ENCODE measurements at places on chromosomes 4 and X.

DNA sequence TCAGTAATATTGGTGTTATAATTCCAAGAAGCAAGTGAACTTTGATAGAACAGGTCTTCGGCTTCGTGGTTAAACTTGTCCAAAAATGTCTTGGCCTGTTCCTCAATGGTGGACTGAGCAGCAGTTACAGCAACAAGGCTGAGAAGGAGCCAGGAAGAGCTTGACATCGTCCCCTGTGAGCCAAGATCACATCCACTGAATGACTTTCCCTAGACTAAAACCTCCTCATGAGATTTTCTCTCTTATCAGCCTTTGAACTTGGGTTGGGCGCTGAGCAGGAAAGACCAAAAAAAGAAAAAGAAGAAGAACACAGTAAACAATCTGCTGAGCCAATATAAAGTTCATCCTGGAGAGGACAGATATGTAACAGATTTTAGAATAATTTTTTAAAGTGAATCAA lies at the start of gene ACE2:
ACE2 (minus strand) TSS at position 216 of the 400 bp plus-strand sequence; CDS start at position 167, 49 bp downstream.
- no peak for DNase-seq

GRCh38 chr4:8910822-8911315 lies 39.2 kb upstream of the HMX1 start:
- peak; percentile 35 for DNase-seq

GRCh38 chrX:10197279-10198210 lies 40.8 kb downstream of the CLCN4 start:
- no peak for DNase-seq

DNA sequence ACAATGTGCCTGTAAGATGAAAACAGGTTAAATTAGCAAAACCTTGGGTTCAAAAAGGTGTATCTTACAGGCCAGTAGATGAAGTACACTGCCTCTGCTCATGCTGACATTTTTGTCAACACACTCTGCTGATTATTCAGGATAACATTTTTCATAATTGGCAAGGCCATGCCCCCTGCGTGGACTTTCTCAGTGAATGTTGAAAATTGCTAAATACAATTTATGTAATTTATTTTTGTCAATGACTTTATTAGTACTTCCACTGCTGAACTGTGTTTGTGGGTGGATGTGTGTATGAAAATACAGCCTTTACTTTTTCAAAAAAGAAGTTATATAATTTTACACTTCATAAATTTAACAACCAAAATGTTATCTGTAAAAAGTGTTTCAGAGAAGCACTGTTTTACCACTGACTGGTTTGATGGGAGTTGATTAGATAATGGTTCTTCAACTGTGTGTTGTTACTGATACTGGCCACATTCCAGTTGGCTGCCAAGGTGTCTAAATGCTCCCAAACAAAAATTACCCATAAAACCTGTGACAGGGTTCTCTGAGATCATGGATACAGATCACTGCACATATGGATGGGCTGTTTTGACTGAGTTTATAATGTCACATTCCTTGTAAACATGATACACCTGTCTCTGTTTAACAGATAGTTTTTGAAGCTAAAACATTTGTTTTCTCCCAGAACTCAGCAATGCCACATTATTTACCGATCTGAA lies 151.9 kb upstream of the SLC7A11 start:
- no peak for DNase-seq

- DNase-seq = no peak
These were observed 2.0 kb downstream of the PDZD4 start for GRCh38 chrX:153828308-153828707.

DNA sequence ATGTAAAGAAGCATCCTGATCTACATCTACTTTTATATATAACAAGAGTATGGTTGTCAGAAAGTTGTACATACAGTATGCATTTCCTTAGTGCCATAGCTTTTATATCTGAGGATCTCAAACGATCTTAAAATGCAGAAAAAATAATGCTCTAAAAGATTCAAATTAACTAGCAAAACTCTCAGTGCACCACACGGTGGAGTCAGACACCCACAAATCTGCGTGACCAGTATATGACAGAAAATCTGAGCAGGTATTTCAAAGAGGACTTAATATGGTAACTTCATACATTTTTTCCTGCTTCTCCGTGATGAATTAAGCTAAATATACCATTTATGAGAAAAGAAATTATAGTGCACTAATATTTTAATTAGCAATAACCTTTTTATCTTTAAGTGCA lies 803.0 kb downstream of the DMD start:
- no peak for DNase-seq

DNA sequence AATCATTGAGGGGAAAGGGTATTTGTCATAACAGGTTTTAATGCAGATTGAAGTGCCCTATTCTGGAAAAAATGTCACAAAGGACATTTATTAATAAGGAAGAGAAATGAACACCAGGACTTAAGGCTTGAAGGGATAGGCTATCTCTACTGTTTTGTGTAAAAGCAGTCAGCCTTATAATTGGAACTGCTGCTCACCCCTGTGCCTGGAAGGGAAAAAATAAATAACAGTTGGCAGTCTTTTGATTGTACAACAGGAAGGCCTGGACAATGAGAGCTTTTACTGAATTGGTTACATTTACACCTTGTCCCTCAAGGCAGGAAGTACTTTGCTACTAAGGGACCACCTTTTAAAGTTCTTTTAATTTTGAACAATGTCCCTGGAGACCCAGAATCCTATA lies 17.8 kb upstream of the MAGED4 start:
- no peak for DNase-seq

DNA sequence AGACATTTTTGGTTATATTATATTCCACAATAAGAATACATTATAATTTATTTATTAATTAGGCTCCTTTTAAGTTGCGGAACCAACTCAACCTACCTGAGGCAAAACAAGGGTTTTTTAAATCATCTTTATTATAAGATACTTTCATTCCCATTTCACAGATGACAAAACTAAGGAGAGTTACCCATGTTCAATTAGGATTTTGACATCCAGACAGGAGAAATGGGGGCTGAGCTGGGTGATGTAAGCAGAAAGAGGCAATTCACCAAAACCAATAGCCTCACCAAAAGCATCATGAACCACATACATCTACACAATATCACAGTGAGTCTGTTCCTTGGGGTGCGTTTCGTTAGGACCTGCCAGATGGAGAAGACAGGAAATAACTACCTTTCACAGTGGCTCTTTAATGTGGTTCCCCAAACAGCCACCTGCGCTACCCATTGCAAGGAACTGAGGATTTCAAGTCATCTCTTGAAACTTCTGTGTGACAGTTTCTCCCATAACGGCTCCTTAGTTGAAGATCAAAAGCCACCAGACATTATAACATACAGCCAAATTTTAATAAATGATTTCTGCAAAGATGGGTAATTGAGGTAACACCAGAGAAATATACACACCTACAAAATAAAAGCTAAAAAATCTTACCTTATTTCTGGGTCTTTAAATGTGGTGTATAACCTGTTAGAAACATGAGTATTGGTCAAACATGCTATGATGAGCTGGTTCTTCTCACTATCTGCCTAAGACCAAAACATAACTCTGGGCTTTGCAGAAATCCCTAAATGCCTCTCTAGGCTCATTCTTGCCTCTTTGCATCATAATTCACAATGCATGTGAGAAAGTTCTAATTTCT lies 190.6 kb upstream of the LEF1 start:
- DNase-seq = no peak

- DNase-seq = no peak
These were observed 67.1 kb upstream of the HS3ST1 start for GRCh38 chr4:11495818-11496217.

DNA sequence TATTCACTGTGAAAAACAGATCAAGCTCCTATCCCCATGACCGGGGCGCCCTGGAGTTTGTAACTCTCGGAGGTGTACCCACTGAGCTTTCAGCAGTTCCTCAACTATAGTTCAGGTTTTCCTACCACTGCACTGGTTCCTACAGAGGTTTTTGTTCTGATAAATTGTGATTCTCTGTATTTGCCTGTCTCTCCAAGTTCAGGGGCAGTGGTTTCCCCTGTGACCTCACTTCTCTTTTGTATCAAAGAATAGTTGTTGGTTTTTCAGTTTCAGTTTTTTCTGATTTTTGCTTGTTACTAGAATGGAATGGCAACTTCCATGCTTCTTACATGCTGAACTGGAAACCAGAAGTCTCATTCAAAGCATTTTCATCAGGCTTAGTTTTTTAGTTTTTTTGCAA lies 56.8 kb upstream of the PLS3 start:
- DNase-seq = no peak

Measured in activated CD8-positive, alpha-beta memory T cell treated with anti-CD3 and anti-CD28 coated beads for 24 hours (primary cell).